Caco-2 (cell line): ENCODE measurements at places on chromosomes 3 and 15.

DNA sequence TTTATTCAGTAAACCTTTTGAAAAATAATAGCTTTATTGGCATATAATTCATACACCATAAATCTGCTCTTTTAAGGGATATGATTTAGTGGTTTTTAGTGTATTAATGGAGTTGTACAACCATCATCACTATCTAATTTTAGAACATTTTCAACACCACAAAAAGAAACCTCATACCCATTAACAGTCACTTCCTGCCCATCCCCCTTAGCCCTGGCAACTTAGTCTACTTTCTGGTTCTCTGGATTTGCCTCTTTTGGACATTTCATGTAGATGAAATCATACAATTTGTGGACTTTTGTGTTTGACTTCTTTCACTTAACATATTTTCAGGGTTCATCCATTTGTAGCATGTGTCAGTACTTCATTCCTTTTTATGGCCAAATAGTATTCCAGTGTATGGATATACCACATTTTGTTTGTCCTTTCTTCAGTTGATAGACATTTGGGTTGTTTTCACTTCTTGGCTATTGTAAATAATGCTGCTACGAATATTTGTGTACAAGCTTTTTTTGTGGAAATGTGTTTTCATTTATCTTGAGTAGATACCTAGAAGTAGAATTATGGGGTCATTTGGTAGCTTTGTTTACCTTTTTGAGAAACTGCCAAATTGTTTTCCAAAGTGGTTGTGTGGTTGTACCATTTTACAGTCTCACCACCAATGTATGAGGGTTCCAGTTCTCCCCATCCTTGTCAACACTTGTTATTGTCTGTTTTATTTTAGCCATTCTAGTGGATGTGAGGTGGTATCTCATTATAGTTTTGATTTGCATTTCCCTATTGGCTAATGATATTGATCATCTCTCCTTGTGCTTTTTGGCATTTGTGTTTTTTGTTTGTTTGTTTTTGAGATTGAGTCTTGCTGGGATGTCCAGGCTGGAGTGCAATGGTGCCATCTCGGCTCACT is 45.8 kb downstream of the SMAD3 start:
- no peaks in the 10 kb centered on the region for H3K27me3 ChIP-seq
- H3K4me3 ChIP-seq, result no peak overlapping the region
- H3K4me1 ChIP-seq, result peaks cover 52% of the 10 kb centered on the region

GRCh38 chr3:156975721-156976120 is 149.6 kb downstream of the LEKR1 start:
- H3K36me3 ChIP-seq, result no peaks in the 10 kb centered on the region
- H3K4me1 ChIP-seq, result no peaks in the 10 kb centered on the region
- H3K27me3 ChIP-seq, result no peaks in the 10 kb centered on the region

GRCh38 chr3:12049675-12050074 is 45.5 kb downstream of the SYN2 start:
- H3K27ac ChIP-seq, result no peak overlapping the region
- no peaks in the 10 kb centered on the region for H3K27me3 ChIP-seq
- H3K36me3 ChIP-seq, result no peaks in the 10 kb centered on the region
- no peaks in the 10 kb centered on the region for H3K4me1 ChIP-seq

DNA sequence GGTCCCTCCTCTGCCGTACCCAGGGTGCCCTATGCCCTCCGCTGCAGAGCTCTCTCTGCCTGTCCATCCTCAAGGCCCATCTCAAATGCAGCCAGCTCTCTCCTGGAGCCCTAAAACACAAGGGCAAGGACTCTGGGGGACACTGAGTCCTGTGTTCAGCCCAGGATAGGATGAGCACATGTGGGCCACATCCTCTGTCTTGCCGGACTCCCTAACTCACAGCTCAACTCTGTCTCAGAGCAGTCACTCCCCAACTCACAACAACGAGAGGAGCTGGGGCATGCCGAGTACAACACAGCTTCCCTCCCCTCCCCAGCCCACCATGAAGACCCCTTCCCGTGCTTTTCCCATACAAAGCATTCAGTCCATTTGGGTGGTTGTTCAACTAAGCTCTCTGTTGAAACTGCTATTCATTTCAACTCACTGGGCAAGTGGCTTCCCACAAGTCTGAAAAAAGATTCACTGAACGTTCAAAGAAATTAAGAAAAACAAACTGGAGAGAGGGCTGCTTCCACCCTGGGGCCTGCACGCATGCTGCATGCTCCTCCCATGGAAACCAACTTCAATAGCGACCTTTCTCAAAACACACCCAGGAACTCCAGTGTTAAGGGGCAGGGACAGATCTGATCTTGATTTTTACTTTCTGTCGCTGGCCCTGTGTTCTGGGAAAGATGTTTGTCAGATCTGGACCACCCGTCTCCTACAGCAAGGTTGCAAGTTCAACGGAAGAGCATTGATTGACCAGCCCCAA is 124.3 kb upstream of the IGF1R start:
- DNase-seq, result no peak
- H3K4me3 ChIP-seq, result no peak overlapping the region
- no peaks in the 10 kb centered on the region for H3K4me1 ChIP-seq
- H3K27ac ChIP-seq, result no peak overlapping the region
- no peaks in the 10 kb centered on the region for H3K36me3 ChIP-seq

- no peaks in the 10 kb centered on the region for H3K4me1 ChIP-seq
- H3K36me3 ChIP-seq, result peaks cover 5% of the 10 kb centered on the region
- no peak for DNase-seq
- no peak overlapping the region for H3K27ac ChIP-seq
- H3K4me3 ChIP-seq, result no peak overlapping the region
Measured at GRCh38 chr3:53226841-53227407, 28.9 kb downstream of the TKT start.

DNA sequence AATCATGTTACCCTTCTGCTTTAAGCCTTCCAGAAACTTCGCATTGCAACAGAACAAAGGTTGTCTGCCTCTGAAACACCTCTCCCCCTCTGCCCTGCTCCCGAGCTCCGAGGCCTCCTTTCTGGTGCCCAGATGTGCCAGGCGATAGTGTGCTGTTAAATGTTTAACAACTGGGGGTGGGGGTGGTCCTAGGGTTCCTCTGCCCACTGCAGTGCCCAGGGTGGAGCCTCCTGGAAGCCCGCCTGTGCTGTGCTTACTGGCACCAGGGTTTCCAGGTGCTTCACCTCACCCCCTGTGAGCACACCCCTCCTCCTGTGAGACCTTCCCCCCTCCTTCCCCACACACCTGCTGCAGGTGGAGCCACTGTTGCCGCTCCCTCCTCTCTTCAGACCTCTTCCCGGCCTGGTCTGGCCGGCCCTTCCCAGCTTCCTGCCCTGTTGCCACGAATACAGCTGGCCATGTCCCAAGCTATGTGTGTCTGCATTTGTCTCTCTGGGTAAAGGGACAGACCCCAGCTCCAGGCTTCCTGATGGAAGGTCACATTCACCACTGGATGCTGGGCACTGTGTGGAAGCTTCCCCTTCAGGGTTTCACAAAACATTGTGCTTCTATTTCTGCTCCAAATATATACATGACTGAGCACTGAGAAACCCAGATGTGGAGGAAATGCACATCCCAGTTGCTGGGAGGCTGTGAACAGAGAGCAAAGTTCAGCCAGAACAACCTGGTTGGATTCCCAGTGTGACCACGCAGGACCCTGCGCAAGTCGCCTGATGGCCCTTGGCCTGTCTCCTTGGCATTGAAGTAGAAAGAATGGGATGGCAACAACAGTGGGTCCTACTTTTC is 37.2 kb downstream of the MGLL start:
- no peak for DNase-seq
- H3K36me3 ChIP-seq, result no peaks in the 10 kb centered on the region
- H3K27me3 ChIP-seq, result no peaks in the 10 kb centered on the region
- no peak overlapping the region for H3K4me3 ChIP-seq
- peaks cover 7% of the 10 kb centered on the region for H3K4me1 ChIP-seq

DNA sequence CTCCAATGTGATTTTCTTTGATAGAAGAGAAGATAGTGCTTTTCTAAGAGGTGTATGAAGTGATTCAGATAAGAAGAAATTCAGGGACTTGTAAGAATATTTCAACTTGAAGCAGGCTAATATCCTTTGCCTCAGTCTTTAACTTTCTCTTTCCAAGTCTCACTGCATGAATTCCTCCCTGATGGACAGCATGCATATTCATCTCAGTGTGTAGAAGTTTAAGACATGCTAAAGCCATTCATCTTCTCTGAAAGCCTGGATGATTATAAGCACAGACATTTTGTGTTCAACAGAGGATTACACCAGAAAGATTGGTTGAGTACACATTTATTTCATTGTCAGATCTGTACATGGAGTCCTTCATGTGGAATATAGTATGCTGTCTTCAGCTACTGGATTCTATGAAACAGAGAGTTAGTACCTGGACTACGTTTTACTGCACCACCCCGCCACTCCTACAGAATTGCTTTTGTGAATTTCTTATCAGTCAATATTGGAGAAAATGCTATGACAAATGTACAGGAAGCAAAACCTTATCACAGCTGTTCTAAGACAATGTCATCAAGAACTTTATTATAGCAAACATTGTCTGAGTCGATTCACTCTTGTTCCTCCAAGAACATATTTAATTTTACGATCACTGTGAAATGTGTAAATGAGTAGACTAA is 1346.1 kb downstream of the OTOL1 start:
- H3K4me1 ChIP-seq, result no peaks in the 10 kb centered on the region
- no peak overlapping the region for H3K4me3 ChIP-seq
- H3K27ac ChIP-seq, result no peak overlapping the region

DNA sequence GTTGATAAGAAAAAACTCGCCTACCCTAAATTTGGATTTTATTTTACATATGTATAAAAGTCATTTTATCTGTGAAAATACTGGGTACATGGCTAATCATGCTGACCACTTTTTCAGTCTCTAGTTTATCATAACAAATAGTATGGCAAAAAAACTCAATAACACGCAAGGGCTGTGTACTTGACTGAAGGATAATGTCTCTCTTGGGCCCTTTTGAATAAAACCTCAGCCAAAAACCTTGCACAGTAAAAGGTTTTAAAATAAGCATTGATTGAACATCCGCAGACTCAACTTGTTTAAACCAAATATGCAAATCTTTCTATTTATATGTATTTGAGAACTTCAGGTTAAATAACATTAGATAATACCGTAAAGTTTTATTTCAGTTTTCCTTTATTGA is 285.3 kb downstream of the CADM2 start:
- DNase-seq, result no peak
- no peaks in the 10 kb centered on the region for H3K4me1 ChIP-seq
- H3K27me3 ChIP-seq, result no peaks in the 10 kb centered on the region
- H3K4me3 ChIP-seq, result no peak overlapping the region

DNA sequence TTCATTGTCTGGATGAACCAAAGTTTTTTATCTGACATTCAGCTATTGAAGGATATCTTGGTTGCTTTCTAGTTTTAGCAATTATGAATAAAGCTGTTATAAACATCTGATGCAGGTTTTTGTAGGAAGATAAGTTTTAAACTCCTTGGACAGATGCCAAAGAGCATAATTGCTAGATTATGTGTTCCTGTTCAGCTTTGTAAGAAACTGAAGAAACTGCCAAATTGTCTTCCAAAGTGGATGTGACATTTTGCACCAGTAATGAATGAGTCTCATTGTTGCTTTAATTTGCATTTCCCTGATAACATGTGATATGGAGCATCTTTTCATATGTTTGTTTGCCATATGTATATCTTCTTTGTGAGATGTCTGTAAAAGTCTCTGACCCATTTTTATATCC is 239.9 kb upstream of the TTC14 start:
- no peak for DNase-seq
- no peak overlapping the region for H3K27ac ChIP-seq
- H3K4me3 ChIP-seq, result no peak overlapping the region
- no peaks in the 10 kb centered on the region for H3K27me3 ChIP-seq

DNA sequence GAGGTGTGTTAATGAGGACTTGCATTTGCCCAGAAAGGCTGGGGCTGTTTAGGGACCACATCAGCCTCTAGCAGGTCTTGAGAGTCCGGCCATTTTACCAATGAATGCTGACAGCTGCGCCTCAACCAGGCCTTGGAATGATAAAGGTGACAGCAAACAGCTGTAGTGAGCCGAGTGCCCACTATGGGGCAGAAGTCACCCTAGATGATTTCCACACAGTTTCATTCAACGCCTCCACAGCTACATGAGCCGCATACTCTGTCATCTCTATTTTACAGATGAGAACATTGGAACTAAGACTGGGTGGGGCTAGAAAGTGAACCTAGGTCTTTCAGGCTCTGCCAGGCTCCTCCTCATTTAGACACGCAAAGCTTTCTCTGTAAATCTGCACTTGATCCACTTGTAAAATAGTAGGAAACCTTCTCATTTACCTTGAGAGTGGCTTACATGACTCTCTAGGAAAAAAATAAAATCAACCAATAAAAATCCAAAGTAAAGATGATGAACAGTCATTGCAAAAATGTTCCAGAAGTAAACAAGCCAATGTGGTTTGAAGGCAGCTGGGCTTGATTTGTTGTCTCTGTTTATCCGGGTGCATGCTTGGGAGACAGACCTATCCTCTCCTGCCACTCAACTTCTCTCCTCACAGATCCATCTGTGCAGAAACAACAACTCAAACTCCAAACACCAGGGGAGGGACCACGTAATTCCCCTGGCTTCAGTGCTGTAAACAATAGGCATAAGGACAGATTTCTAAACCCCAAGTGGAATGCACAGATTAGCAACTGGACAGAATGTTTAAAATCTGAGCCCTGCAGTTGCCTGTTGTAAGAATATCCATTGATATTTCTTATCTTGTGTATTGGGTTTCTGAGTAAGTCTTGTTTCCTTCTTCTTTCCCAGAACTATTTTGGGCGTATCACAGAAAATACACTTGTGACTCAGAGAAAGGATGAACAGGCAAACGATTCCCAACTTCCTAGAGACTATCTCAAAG is 31.5 kb upstream of the LDHAL6B start:
- DNase-seq, result peak; percentile 47
- H3K36me3 ChIP-seq, result no peaks in the 10 kb centered on the region; the same call in 1 of the 2 replicates
- H3K27me3 ChIP-seq, result no peaks in the 10 kb centered on the region

DNA sequence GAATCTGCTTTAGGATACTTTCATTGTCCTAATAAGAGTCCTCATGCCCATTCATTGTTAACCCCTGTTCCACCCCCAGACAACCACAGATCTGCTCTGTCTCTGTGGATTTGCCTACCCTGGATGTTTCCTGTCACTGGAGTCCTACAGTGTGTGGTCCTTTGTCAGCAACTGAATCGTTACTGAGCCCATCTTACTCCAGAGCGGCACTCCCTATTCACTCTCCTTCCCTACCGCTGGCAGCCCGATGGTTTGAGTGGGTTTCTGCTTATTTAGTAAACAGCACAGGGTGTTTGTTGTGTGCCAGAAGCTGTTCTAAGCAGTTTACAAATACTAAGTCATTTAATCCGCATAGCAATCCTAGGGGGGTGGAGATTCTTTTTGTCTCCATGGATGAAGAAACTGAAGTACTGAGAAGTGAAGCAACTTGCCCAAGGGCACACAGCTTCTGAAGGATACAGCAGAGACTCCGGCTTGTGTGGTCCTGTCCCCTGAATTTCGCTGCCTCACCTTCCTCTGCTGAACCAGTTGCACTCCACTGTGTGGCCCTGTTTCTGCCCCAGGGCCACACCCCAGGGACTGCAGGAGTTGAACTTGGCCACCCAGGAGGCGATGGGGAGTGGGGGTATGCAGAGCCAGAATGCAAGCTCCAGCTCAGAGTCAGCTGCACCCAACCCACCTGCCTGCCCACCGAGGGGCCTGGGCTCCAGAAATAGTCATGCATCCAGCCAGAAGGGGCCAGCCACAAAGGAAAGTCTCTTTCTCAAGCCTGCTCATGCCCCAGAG is 56.5 kb upstream of the SLC6A1 start:
- peak; percentile 19 for DNase-seq
- H3K4me3 ChIP-seq, result no peak overlapping the region
- H3K27me3 ChIP-seq, result no peaks in the 10 kb centered on the region; the same call in 1 of the 2 replicates
- no peaks in the 10 kb centered on the region for H3K36me3 ChIP-seq

- no peaks in the 10 kb centered on the region for H3K36me3 ChIP-seq
- no peaks in the 10 kb centered on the region for H3K4me1 ChIP-seq
- H3K27me3 ChIP-seq, result no peaks in the 10 kb centered on the region
Measured at GRCh38 chr3:89303701-89304100, 196.3 kb downstream of the EPHA3 start.

- no peaks in the 10 kb centered on the region for H3K27me3 ChIP-seq
- H3K36me3 ChIP-seq, result no peaks in the 10 kb centered on the region; the same call in 1 of the 2 replicates
- no peak overlapping the region for H3K4me3 ChIP-seq
Measured at GRCh38 chr3:197125636-197126035, 96.0 kb upstream of the MELTF start.
